ENCODE measurements at places on chromosomes 2 and 18. TPM values are rescaled to one million over a fixed set of nuclear protein-coding genes. Genes with fewer than 3 reads are reported as not detected.
A peak's percentile ranks its signal among the peaks of the same experiment; 100 is the strongest.

DNA sequence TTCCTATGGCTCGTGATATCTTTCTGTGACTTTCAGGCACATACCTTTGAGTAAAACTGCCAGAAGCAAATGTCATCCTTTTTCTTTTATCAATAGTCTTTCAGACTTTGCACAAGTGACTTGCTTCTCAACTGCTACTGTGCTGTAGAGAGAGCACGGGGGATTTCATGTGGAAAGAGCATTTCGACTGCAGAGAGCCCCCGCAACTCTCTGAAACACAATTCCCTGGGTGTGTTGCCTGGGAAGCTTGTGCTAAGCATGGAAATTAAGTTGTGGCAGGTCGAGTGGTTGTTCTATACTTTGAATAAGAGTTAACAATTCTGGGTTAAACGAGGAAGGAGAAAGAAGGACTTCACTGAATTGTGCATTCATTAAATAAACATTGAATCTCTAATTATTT, 659.1 kb downstream of the TDRD15 start:
- no peak for DNase-seq
- no peak overlapping the region for H3K27ac ChIP-seq
- no peaks in the 10 kb centered on the region for H3K36me3 ChIP-seq
- H3K4me3 ChIP-seq, result no peak overlapping the region

SEPTIN2 gene
- 547 TPM for total RNA-seq

GRCh38 chr2:120672526-120673204, 63.0 kb upstream of the GLI2 start:
- peaks cover 56% of the 10 kb centered on the region for H3K27me3 ChIP-seq
- H3K4me3 ChIP-seq, result no peak overlapping the region
- no peak for DNase-seq
- no peaks in the 10 kb centered on the region for H3K4me1 ChIP-seq
- no peaks in the 10 kb centered on the region for H3K36me3 ChIP-seq

- DNase-seq, result no peak
- H3K4me1 ChIP-seq, result no peaks in the 10 kb centered on the region
- no peaks in the 10 kb centered on the region for H3K36me3 ChIP-seq
- H3K27ac ChIP-seq, result no peak overlapping the region
Observed at GRCh38 chr2:38765551-38765950, 12.5 kb upstream of the GEMIN6 start.

DNA sequence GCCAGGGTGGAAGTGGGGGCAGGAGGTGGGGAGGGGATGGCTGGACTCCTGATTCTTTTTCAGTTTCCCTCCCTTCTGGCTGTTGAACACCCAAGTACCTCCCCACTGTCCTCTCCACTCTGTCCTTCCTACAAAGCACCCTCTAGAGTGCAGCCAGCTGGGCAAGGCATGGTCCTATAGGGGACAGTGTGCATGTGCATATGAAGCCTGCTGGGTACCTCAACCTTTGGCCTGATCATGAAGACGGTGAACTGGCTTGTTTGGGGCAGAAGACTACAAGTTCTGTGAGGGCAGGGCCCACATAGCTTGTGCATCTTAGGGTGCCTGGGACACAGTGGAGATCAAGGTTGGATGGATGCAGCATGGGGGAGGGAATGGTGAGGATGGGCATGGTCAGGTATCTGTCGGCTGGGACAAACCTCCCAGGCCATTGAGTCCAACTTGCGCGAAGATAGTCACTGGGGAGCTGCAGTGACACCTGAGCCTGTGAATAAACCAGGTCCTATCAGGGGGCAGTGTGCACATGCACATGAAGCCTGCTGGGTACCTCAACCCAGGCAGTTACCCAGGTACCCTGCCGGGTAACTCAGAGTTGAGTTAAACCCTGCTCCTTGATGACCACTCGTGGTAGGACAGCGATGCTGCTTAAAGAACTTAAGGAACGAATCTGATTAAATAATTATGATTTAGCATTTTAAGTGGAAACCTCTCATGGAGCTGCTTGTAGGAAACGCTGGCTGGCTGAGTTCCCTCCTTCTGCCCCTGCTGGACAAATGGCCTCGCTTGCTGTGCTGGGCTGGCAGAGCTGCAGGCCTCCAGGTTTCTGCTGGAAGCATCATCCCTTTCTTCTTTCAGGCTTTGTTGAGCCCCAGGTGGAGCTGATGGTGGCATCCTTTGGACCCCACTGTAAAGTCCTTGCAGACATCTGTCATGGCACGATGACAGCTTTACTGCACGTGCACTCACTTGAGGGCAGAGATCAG, 84.0 kb downstream of the POLR1A start:
- H3K36me3 ChIP-seq, result peaks cover 12% of the 10 kb centered on the region
- no peak for DNase-seq
- no peaks in the 10 kb centered on the region for H3K27me3 ChIP-seq

AOX1 gene
- total RNA-seq, result 0.97 TPM

- H3K27ac ChIP-seq, result peak overlapping the region; percentile 72
- H3K4me3 ChIP-seq, result no peak overlapping the region
- no peaks in the 10 kb centered on the region for H3K27me3 ChIP-seq
- peaks cover 7% of the 10 kb centered on the region for H3K36me3 ChIP-seq
- DNase-seq, result no peak
Observed at GRCh38 chr18:10923551-10924070, 225.8 kb downstream of the PIEZO2 start.

GALNT14 gene
- total RNA-seq, result 4.1 TPM

Data from osteocyte (in vitro differentiated cells).